ENCODE measurements at places on chromosomes 1 and 21.

GRCh38 chr1:162930976-162931560 lies 70.1 kb upstream of the CCDC190 start:
- H3K27me3 ChIP-seq, result peaks cover 33% of the 10 kb centered on the region
- DNase-seq, result no peak
- no peaks in the 10 kb centered on the region for H3K36me3 ChIP-seq
- H3K27ac ChIP-seq, result no peak overlapping the region
- H3K4me3 ChIP-seq, result no peak overlapping the region

DNA sequence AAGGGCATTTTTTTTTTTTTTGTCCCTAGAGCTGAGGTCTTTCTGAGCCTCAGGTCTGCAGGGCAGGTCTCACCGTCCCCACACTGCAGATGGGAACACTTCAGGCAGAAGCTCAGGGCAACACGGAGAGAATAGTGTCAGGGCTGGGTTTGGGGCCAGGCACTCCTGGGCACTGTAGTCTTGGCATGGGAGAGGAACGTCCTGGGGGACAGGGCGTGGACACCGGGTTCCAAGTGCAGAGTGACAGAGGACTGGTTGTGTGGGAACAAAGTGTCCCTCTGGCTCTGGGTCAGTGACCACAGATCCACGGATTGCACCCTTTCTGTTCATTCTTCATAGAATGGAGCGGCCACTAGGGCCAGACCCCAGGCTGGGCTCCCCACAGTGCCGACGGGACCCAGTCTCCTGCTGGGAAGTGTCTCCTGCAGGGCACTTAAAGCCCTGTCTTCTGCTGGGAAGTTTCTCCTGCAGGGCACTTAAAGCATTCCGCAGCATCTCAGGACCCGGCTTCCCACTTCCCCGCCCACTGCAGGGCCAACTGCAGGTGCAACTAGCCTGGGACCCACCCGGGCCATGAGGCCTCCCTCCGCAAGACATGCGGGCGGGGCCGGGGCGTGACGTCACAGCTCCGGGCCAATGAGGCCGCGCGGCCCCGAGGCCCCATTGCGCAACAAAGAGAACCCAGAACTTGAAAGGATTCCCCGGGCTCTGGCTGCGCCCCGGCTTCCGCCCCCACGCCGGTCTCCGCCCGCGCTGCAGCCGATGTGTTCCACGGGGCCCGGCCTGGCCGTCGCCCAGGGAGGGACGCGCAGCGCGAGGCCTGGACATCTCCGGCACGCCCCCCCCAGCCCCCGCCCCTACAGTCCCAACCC lies 1.2 kb downstream of the GPR153 start:
- H3K27me3 ChIP-seq, result peaks cover 8% of the 10 kb centered on the region
- H3K27ac ChIP-seq, result no peak overlapping the region
- DNase-seq, result peak; percentile 83
- peak overlapping the region; percentile 72 for H3K4me3 ChIP-seq
- no peaks in the 10 kb centered on the region for H3K36me3 ChIP-seq

GRCh38 chr1:17099616-17100340 lies 19.5 kb downstream of the PADI2 start:
- DNase-seq, result peak; percentile 43
- peak overlapping the region; percentile 80 for H3K27ac ChIP-seq
- H3K4me3 ChIP-seq, result no peak overlapping the region
- H3K36me3 ChIP-seq, result peaks cover 60% of the 10 kb centered on the region

DNA sequence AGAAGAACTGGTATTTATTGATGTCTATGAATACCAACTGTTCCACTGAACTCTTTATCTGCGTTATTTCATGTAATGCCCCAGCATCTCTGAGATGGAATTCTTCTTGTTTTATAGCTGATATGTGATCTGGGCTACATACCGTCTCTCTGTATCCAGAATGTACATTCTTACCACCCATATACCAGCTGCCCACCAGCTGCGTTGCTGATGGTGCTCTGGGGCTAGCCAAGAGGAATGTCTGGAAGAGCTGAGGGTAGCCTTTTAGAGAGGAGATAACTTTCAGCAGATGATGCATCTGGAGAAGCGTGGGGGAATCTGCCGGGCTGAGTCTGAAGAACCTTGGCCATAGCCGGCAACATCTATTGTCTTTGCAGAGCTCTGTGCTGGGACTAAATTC lies 137.5 kb downstream of the RYR2 start:
- H3K4me1 ChIP-seq, result no peaks in the 10 kb centered on the region
- no peak overlapping the region for H3K27ac ChIP-seq
- no peak for DNase-seq
- H3K4me3 ChIP-seq, result no peak overlapping the region

DNA sequence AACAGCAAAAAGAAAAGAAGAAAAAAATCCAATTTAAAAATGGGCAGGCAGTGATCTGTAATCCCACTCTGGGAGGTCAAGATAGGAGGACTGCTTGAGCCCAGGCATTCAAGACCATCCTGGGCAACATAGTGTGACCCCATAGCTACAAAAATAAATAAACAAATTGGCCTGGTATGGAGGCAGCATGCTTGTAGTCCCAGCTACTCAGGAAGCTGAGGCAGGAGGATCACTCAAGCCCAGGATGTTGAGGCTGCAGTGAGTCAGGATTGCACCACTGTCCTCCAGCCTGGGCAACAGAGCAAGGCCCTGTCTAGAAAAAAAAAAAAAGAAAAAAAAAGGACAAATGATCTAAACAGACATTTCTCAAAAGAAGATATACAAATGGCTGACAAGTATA lies 99.6 kb downstream of the EIF4G3 start:
- peaks cover 20% of the 10 kb centered on the region for H3K4me1 ChIP-seq
- DNase-seq, result peak; percentile 51
- no peaks in the 10 kb centered on the region for H3K27me3 ChIP-seq
- H3K36me3 ChIP-seq, result peaks cover 31% of the 10 kb centered on the region
- no peak overlapping the region for H3K27ac ChIP-seq

DNA sequence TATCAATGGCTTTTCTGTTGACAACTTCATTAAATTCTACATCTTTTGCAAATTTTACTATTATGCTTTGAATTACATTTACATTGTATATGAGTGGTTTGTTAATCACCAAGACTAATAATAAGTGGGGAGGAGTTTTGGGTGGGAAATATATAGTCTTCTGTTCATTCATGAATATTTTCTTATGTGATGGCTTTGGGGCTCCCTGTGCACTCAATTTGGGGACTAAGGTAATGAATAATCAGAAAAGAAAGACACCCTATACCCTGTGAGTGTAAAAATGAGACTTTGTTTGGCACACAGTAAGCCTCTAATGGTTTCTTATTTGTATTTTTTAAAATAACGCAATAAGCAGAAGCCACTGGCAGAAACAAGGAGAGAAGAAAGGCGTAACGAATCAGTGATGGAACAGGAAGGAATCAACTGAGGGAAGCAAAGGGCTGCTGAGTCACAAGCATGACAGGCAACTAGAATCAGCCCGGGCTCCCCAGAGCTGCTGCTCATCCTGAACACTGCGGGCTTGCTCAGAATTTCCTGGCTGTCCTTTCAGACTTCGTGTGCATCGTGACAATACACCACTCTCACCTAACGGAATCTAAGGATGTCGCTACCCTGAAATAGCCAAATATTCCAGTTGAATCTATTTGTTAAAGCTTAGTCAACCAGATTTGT lies 20.8 kb upstream of the RGS2 start:
- peak; percentile 62 for DNase-seq
- no peaks in the 10 kb centered on the region for H3K36me3 ChIP-seq
- H3K27ac ChIP-seq, result no peak overlapping the region
- no peaks in the 10 kb centered on the region for H3K27me3 ChIP-seq
- peaks cover 5% of the 10 kb centered on the region for H3K4me1 ChIP-seq
